Breast epithelium (tissue), 4 donors: ENCODE measurements at places on chromosomes 11 and 22. TPM values are rescaled to one million over a fixed set of nuclear protein-coding genes. Genes with fewer than 3 reads are reported as not detected.

TP53AIP1 gene
- total RNA-seq, result 0.33 TPM

- no peak for DNase-seq
These were observed 31.2 kb downstream of the CCDC83 start for GRCh38 chr11:85886089-85887056.

DNA sequence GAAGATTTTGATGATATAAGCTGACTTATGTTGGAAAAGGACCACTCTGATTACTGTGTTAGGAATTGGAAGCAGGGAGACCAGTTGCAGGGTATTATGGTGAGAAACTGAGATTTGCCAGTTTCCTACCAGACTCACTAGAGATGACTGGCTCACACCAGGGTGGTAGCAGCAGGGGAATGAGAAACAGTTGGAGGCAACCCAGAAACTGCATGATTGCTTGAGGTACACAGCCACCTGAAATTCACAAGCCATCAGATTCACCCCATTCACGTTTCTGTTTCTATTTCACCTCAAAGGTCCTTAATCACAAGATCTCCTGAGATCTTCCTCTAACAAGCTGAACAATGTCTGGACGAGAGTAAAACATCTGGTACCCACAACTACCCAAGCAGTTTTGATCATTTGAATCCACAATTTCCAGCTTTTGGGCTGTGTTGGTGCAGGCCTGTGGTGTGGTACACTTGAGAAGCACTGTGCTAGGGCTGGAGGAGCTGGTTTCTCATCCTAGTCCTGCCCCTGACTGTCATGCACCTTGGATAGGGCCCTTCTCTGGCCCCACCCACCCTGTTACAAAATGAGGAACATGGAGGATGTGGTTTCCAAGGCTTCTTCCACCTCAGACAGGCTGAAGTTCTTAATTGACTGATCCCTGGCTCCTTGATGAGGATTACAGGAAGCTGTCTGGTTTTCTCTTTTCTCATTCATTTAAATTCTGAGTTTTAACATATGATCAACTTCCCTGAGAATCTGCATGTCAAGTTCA is 233.4 kb downstream of the INSC start:
- no peak for DNase-seq

GRCh38 chr11:77448269-77448668 is 25.6 kb downstream of the PAK1 start:
- DNase-seq, result no peak

LAYN gene
- total RNA-seq, result 19.9 TPM

GRCh38 chr11:111540114-111540936 is at the start of gene LAYN:
LAYN (plus strand) TSS chr11:111540720; CDS start chr11:111540844, 124 bp downstream.
- DNase-seq, result peak; percentile 55

- no peak for DNase-seq
These were observed 22.8 kb downstream of the YPEL4 start for GRCh38 chr11:57626895-57627294.

GRCh38 chr11:75468534-75469340 is 35.7 kb upstream of the KLHL35 start:
- DNase-seq, result no peak

GRCh38 chr22:28279888-28280287 is 360.8 kb upstream of the PITPNB start:
- DNase-seq, result no peak

GRCh38 chr22:45805413-45805812 is 133.8 kb downstream of the ATXN10 start:
- DNase-seq, result no peak

DNA sequence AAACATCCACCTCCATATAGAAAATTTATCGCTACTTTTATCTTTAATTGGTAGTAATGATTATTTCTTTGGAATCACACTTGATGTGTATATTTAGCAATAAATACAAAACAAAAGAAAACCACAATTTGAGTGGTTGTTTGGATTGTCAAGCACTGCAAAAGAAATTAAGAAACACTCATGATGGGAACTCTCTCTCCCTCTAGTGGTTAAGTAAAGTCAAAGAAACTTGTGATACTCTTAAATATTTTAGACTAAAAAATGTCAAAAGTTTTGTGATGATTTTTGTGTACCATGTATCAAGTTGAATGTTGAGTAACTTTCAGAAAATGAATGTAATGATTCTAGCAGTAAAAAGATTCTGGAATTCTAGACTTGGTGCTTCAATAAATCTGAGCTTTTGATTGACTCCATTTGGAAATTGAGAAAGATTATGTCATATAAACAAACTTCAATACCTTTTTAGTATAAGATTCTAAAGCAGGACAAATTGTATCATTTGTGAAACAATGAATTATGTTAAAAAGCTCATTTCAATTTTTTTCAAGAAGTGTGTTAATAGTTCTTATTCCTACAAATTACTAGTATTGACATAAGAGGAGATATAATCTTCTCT is 20.8 kb downstream of the MUC15 start:
- DNase-seq, result no peak

DNA sequence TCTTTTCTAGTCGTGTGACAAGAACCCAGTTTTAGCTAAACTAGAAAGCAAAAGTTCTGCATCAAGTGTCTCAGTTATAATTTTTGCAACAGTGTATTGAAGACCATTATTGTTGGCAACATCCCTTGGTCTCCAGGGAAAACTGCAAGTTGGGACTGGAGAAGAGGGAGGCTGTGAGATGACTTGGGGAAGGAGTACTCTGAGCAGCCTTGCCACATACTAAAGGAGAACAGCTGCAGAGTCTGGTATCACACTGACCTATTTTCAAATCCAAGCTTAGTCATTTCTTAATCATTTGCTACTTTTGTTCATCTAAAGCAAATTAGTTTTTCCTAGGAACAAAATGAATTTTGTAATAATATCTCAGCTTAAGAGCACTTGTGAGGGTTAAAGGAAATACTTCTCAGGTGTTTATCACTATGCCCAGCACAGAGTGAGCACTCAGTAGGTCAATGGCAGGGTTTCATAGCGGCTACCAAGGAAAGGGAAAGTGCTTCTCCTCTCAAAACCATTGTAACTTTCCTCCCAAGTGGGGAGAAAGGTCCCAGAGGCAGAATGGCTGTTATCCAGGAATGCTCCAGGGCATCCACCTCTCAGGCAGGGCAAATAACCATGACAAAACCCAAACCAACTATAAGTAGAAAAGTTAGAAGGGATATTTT is 247.1 kb downstream of the C11orf87 start:
- no peak for DNase-seq

CCDC157 gene
- total RNA-seq, result 6.6 TPM

ZNRF3 gene
- total RNA-seq, result 7.9 TPM

MRGPRF gene
- total RNA-seq, result 21.3 TPM

SMC1B gene
- not detected for total RNA-seq

VPS26B gene
- total RNA-seq, result 40.1 TPM

DNA sequence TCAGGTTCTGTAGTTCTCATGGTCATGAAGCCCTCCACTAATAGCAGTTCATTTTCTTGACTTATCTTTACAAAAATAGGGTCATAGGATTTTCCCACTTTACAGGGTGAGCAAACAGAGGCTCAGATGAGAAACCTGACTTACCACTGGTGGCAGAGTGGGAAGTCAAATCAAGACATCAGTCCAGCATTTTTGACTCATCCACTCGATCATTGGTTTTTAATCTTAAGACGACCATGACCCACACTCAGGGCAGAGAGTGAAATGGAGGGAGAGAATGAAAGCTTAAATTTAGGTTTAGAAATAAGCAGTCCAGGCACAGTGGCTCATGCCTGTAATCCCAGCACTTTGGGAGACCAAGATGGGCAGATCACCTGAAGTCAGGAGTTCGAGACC is 42.1 kb downstream of the RTL6 start:
- DNase-seq, result no peak

SNX15 gene
- total RNA-seq, result 17.0 TPM

- DNase-seq, result peak; percentile 61
These were observed 23.2 kb downstream of the COMMD9 start for GRCh38 chr11:36265793-36266628.

DNA sequence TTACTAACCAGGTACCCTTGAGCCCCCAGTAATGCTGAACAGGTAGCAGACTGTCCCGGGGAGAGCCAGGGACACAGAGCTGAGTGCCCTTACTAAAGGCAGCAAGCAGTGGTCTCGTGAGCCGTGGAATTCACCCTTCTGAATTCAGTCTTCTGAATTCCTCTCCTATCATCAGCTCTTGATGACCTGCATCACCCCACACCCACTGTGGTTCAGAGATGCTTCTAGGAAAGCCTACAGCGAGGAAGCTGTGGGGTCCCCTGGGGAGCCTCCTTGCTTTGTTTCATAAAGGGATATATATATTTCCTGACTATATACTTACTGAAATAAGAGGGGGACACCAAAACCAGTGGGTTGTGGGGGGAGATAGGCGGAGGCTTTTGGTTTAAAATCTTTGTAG is 2.6 kb downstream of the SPATA19 start:
- DNase-seq, result no peak

DNA sequence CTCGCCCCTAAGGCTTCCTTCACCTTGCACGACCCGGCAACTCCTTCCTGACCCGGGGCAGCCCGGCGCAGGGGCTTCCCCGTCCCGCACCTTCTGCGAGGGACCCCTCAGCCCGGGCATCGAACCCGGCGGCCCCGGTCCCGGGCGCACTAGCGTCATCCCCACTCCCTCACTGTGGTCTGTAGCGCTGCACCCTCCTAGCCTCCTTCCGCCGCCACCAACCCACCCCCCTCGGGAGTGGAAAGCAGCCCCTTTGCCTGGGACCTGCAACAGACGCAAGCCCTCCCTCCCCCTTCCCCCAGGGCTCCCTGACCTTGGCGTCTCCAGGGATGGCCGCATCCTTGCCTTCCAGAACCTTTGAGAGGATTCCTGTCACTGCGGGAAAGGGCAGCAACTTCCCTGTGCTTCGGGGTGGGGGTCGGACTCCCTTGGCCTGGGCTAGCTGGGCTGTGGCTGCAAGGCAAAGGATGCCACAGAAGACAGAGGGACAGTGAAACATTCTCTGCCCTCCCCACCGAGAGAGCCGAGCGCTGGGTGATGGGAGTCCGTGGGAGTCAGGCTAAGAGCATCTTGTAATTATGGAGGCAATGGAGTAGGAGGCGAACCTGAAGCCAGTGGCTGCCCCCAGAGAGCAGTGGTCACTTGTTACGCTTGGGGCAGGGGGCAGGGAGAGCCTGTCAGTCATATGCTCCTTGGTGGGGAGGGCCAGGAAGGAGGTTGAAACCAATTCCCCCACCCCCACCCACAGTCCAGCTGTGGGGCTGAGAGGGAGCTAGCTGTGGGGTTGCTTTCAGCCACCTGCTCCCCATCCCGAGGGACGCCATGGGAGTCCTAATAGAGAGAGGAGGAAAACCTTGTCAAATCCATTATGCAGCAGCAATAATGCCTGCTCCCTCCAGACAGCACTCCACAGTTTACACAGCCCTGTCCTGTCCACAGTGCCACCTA is 920 bp downstream of the TMEM132A start:
- DNase-seq, result no peak

DNA sequence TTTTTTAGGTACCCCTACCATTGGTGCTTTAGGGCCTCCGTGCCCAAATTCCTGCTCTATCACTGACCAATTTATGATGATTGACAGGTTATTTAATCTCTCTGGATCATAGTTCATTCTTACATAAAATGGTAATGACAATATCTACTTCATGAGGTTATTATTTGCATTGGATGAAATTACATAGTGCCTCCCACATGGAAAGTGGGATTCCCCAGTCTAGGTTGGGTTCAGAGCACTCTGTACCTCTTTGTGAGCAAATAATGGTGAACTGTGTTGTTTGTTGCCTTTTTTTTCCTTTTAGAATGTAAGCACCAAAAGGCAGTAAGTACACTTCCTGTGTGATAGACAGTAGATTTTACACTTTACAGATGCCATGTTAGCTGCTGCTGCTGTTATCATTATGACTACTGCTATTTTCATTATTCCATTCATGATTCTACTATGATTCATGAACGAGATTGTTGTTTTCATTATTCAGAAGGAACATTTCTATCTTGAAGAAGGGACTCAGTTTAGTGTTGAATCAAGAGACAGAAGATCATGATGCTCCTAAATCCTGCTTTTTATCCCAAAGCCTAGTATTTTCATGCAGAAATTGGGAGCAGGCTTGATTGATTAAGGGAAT is 100.8 kb downstream of the ALX4 start:
- DNase-seq, result no peak

APOBEC3C gene
- total RNA-seq, result 6.9 TPM

DNA sequence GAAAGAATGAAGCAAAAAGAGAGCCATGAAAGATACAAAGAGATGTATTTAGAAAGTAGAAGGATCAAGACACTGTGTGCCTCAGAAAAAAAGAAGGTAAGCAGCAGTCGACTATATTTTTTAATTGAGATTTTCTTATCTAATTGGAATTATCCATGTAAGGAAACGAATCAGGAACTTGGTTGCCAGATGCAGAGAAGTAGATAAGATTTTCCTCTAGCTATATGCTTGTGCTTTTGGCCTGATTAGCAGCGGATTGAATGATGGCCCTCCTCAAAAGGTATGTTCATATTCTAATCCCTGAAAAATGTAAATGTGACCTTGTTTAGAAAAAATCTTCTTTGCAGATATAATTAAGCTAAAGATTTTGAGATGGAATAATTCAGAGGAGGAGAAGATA is 43.9 kb upstream of the CARD18 start:
- no peak for DNase-seq

MMP8 gene
- 2.3 TPM for total RNA-seq

DNA sequence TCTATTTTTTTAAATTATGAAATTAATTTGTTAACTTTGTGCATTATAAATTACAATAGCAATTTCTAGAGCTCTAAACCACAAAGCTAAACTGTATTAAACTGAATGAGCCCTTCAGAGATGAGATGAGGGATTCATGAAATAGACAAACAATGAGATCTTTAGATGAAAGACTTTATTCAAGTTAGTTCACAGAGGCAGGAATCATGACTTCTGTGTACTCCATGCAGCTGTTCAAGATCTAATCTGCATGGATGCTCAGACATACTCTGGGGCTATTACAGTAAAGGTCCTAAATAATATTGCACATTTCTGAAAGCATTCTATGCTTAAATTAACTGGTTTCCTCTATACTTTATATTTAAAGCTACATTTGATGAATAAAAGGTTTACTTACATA is 122.7 kb downstream of the FCHSD2 start:
- no peak for DNase-seq

DNA sequence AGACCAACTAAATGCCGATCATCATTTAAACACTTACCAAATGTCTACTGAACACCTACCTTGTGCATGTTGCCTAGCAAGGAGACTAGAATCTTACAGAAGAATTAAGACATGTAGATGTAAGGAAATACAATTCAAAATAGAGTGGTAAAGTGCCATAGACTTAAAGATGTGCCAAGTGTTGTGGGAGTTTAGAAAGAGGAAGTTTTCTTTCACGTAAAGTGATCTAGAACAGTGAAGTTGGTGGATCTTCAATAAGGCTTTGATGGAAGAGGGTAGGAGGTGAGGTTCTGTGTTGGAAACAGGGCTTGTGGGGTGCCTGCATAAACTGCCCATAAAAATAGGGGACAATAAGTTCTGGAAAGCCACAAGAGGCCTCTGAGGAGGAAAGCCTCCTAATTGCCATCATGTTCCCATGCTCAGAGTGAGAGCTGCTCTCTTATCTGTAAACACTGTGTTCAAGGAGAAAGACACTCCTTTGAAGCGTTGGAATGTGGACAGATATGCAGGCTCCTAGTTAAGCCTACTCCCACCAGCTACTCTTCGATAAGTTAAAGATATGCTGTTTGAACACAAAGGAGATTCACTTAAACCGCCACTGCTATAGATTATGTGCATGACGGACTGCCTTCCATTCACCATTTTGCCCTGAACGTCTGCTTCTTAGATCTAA is 66.7 kb downstream of the HSD17B12 start:
- DNase-seq, result no peak

LRRC56 gene
- 1.6 TPM for total RNA-seq
